ENCODE measurements at places on chromosomes 16 and 17.
A peak's percentile ranks its signal among the peaks of the same experiment; 100 is the strongest.

DNA sequence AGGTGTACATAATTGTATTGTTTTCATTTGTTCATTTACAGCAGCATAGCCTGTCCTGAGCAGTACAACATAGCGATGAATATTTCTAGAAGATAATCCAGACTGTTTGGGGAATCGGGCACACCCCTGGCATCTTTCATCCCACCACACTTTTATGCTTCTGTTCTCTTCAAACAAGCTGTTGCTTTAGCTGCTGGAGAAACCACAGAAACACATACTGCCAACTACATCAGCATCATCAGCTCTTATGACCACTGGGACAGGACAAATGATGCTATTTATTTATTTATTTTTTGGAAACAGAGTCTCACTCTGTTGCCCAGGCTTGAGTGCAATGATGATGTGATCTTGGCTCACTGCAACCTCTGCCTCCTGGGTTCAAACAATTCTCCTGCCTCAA is 22.6 kb upstream of the HAPSTR1 start:
- no peak for DNase-seq

GRCh38 chr16:85626191-85626981 is 13.3 kb downstream of the GSE1 start:
- DNase-seq, result no peak

DNA sequence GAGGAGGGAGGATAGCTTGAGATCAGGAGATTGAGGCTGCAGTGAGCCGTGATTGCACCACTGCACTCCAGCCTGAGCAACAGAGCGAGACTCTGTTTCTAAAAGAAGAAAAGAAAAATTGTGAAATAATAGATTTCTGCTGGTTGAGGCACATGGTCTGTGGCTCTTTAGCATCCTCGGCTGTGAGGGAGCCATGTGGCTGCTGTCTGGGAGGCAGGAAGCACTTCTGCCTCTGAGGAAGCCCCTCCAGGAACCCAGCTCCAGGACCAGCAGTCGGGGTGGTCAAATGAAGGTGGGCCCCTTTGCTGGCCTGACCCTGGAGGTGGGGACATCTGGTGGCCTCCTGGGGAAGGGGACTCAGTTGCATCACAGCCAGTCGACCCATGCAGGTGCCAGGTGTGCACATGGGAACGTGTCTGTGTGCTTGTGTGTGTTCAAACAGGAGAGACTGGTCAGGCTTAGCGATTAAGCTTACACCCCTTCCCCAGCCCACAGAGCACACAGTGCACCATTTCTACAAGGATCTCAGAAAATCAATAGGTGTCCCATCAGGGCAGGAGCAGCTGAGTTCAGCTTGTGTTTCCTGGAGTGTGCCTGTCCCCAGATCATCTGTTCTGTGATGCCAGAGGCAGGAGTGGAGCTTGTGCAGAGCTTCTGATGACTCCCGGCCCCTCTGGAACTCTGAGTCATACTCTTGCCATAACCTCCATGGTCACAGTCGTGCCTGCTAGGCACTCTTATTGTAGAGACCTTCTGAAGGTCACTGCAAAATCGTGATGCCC is 24.3 kb upstream of the MGAT5B start:
- no peak for DNase-seq

DNA sequence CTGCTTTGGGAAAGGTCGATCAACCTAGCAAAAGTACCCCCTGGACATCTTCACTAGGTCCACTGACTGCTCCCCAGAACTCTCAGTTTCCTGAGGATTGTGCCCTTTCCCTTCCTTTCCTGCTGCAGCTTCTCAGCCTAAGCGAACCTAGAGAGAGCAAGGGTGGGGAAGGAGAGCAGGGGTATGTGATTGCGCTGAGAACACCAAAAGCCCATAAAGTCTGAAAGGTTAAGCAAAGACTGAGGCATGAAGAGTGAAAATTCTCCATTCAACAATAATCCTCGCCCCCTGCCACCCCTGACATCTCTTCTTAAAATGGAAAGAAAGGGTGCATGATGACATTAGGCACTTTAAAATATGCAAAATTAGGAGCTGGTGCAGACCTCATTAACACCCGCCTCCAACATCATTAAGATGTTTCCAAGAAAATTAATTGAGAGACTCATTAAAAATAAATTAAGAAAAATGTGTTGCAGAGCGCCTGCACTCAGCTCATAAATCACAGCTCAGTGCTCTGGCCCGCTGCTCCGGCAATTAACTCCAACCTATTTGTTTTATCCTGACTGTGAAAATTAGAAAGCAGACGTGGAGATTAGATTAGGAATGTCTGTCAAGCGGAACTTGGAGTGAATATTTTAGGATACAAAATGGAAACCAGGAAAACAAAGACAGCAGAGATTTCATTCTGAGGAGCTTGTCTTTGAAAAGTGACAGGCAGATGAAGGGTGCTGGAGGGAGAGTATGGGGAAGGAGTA is 49.1 kb upstream of the PMFBP1 start:
- DNase-seq, result no peak

GRCh38 chr17:65783845-65784334 is 222.4 kb upstream of the AXIN2 start:
- DNase-seq, result no peak

DNA sequence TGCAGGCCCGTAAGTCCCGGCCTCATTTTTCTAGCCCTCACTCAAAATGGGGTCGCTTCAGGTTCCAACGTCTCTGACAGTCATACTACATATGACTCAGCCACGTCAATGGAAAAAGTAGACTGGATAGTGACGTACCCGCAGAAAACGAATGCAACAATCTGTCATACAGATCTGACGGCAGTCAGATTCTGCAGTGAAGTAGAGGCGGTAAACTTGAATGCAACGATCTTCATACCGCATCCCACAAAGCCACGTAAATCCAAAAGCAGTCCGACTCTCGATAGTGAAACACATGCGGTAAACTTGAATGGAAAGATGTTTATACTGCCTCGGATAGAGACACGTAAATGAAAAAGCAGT is 38.4 kb upstream of the ARL4D start:
- peak; percentile 85 for DNase-seq

GRCh38 chr17:45640141-45640850 is 143.8 kb upstream of the CRHR1 start:
- peak; percentile 63 for DNase-seq

GRCh38 chr16:85391175-85391707 is 221.9 kb upstream of the GSE1 start:
- DNase-seq, result no peak

DNA sequence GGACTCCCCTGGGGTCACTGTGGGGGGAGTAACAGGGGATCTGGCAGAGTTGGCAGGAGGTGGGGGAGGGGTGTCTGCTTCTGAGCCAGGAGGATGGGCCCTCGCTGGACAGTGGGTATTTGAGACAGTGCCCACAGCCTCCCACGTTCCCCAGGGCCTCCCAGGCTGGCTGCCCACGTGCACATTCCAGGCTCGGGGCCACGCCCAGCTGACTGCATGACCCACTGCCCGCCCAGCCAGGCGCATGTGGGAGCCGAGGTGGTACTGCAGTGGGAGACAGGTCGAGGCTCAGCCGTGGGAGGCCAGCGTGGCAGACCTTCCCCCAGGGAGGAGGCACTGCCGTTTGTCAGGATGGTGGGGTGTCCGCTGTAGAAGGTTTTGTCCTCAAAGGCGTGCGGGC is 38.8 kb downstream of the BAHCC1 start:
- DNase-seq, result no peak

Data from stimulated activated CD4-positive, alpha-beta T cell treated with anti-CD3 and anti-CD28 coated beads, Interleukin-4, amount 100 ng/mL, for 4 hours (primary cell).